Stimulated activated CD8-positive, alpha-beta memory T cell treated with anti-CD3 and anti-CD28 coated beads, Interleukin-4, amount 100 ng/mL, for 1 hour (primary cell): ENCODE measurements at places on chromosomes 16 and 17.

- no peak for DNase-seq
Observed at GRCh38 chr16:81810894-81811538, 31.9 kb downstream of the PLCG2 start.

DNA sequence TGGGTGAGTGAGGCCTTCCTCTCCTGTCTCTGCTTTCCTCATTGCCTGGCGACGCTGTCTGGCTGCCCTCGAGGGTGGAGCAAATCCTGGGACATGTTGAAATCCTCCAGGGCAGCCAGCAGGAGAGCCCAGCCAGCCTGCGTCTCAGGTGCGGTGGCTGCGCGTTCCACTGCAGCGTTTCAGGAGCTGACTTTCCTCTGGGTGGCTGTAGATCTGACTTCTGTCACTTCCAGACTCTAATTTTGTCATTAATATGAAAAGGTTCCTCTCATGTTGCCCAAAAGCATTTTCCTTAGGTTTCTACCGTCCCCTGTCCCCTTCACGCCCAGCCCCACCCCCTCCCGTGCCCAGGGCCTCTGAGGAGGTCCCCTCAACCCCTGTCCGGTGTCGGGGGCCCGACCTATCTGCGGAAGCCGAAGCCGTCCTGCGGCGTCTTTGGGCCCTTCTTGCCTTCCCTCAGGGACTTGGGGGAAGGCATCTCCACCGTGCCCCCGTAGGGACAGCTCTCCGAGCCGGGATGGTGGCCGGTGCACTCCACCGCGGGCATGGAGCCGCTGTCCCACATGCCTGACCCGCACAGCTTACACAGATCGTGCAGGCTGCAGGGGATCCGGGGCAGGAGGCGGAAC is 95.1 kb downstream of the TBC1D16 start:
- no peak for DNase-seq

GRCh38 chr17:41490000-41490990 is 585 bp upstream of the KRT36 start:
- DNase-seq = no peak

DNA sequence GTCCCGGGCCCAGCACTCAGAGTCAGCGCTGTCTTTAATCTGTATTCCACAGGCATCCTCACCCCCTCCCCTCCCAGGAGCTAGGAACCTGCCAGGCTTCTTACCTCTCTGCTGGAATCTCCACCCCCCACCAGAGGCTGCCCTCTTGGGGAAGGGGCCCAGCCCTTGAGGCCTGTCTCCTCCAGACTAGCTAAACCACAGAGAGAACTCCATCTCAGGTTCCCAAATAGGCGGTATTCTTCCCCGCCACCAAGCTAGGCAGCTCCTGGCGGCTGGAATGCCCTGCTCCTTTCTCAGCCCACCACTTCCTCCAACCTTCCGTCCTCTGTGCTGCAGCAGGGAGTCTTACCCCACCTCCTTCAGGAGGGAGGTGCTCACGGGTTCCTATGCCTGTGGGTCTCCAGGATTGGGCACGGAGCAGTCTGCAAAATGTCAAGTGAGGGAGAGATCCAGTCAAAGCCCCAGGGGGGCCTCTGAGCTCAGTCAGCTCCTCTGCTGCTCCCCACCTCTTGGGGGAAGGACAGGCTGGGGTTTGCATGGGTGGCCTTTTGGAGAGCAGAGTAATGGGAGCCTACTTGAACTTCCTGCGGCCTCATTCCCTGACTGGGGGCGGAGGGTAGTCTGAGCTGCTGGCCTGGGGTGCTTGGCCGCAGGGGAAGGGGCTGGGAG is 55.7 kb downstream of the SREBF1 start:
- no peak for DNase-seq

DNA sequence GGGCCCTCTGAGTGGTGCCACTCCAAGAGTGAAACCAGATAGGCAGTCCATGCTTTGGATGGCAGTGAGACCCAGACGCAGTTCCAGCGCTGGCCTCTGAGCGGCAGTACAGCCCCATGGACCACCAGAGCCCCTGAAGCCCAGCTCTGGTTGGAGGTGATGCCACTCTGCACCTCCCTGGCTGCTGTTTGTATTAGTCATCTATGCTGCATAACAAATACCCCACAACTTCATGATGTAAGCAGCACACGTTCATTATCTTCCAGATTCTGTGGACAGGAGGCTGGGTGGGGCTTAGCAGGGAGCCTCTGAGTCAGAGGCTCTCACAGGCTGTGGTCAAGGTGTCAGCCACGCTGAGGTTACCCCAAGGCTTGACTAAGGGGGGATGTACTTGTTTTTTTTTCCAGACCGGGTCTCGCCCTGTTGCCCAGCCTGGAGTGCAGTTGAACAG is 5.1 kb upstream of the NME4 start:
- peak; percentile 57 for DNase-seq
